ENCODE measurements at places on chromosomes 1 and 21.

DNA sequence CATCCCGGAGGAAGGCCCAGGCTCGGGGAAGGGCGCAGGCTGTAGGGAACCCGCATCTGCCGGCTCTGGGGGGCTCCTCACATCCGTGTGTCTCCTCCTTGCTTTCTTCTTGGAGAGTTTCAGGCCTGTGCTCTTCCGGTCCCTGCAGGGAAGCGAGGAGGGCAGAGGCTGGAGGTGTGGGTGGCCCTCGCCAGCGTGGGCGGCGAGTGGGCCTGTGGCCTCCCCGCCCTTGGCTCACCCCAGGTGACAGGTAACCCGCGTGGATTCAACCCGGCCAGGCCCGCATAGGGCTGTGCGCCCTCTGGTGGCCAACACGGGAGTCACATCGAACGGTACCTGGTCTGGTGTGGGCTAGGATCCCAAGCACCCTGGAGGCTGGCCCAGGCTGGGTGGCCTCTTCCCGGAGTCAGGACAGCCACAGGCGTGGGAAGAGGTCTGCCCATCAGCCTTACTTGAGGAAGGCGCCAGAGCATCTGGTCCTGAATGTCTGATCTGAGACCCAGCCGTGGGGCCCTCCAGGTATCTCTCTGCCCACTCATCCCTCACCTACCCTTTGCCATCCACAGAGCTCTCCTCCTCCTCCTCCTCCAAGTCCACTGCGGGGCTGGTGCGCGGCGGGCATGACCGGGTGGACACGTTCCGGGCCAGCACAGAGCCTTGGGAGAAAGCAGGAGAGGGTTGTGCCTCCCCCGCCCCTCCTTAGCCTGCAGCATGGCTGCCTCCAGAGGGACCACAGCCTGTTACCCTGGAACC is 9.6 kb upstream of the TNFRSF25 start:
- DNase-seq, result peak; percentile 60

DNA sequence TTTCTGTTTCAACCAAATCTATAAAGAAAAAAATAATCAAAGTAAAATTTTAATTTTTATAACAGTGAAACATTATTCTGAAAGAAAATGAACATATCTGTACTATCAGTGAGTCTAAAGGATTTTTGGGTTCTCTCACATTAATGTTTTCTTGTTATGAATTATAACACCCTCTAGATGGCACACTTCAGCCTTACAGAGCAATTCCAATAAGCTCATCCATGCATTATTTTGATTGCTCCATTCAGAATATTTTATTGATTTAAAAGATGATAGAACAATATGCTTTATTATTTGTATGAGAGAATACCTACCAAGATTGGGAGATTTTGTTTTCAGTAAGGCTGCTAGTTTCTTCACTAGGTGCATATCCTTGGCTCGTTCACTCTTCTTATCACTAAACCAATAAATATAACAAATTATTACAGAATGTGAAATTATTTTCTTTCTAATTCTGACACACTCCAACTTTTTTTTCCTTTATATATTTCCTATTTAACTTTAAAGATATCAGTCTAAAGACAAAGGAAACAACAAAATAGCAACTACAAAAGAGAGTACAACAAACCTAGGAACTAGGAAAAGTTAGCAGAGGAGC is 82.4 kb downstream of the RAB3GAP2 start:
- no peak for DNase-seq

- DNase-seq, result no peak
These were observed 3.4 kb downstream of the DCST1 start for GRCh38 chr1:155037043-155037442.

DNA sequence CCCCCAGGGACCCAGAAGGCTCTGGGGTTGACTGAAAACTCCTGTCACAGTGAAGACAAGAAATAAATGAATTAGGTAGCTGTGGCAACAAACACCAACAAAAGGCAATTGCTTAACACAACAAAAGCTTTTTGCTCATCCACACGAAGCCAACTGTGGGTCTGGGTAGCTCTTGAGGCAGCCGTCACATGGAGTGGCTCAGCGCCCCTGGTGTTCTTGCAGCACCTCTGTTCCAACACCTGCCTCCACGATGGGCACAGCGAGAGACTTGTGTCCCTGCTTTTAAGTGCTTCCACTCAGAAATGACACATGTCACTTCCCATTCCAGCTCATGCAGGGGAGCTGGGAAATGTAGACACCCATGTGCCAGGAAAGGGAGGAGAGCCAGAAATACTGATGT is 364.5 kb upstream of the DUSP10 start:
- no peak for DNase-seq

DNA sequence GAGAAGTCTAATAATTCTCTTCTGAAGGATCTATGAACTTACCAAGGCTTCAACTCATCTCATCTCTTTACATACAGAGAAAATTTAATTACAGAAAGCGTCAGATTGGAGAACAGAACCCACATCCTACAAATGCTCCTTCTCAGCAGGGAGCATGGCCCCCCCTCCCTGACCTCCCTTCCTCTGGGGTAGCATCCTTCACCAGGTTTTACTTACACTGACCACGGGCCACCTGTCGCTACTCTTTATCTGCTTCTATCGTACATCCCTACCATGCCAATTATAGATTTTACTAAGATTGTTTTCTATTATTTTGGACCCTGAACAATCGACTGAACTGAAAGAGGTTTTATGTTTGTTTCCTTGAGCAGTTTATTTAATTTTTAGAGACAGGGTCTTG is 25.8 kb downstream of the RIPPLY3 start:
- no peak for DNase-seq

- peak; percentile 63 for DNase-seq
These were observed 138.3 kb downstream of the TTLL7 start for GRCh38 chr1:83860490-83861221.

All from T-helper 2 cell treated with Interferon-gamma antibody and Interleukin-4, amounts not matched to agents 5 μg/mL and 100 μg/mL, for 36 hours (primary cell).